ENCODE measurements at places on chromosomes 5 and 9. TPM values are rescaled to one million over a fixed set of nuclear protein-coding genes. Genes with fewer than 3 reads are reported as not detected.

The PAEP gene
- total RNA-seq, result not detected

The SUSD1 gene
- total RNA-seq, result 9.7 TPM

The SLC46A2 gene
- total RNA-seq, result not detected

The DPH7 gene
- total RNA-seq, result 57.0 TPM

The TEK gene
- not detected for total RNA-seq

The GFI1B gene
- 3.3 TPM for total RNA-seq

DNA sequence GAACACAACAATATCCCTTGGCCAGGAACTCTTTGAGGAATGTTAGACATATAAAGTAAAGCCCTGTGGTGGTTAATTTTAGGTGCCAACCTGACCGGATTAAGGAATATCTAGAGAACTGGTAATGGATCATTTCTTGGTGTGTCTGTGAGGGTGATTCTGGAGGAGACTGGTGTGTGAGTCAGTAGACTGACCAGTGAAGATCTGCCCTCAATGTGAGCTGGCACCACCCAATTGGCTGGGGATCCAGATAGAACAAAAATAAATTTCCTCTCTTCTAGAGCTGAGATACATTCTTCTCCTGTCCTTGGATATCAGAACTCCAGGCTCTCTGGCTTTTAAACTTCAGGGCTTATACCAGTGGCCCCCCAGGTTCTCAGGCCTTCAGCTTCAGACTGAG lies 56.2 kb upstream of the TNPO1 start:
- no peaks in the 10 kb centered on the region for H3K4me1 ChIP-seq
- no peak for DNase-seq
- H3K4me3 ChIP-seq, result no peak overlapping the region

DNA sequence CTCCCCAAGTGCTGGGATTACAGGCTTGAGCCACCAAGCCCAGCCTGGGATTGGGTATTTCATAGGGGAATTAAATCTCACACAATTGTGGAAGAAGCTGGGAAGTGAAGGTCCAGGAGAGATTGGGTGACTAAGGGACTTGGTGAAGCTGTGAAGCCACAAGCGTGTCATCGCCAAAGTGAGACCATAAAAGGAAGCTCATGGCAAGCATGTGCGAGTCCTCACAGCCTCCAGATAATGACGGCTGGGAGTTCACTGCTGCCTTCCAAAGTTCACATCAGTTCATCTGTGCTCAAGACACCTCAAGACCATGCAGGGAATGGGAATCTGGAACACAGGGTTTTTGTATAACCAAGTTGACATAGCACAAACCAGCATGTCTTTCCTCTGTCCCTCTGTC lies 210.6 kb downstream of the MARCHF11 start:
- no peaks in the 10 kb centered on the region for H3K36me3 ChIP-seq
- H3K4me3 ChIP-seq, result no peak overlapping the region
- no peak for DNase-seq
- H3K27me3 ChIP-seq, result no peaks in the 10 kb centered on the region
- no peak overlapping the region for H3K27ac ChIP-seq

DNA sequence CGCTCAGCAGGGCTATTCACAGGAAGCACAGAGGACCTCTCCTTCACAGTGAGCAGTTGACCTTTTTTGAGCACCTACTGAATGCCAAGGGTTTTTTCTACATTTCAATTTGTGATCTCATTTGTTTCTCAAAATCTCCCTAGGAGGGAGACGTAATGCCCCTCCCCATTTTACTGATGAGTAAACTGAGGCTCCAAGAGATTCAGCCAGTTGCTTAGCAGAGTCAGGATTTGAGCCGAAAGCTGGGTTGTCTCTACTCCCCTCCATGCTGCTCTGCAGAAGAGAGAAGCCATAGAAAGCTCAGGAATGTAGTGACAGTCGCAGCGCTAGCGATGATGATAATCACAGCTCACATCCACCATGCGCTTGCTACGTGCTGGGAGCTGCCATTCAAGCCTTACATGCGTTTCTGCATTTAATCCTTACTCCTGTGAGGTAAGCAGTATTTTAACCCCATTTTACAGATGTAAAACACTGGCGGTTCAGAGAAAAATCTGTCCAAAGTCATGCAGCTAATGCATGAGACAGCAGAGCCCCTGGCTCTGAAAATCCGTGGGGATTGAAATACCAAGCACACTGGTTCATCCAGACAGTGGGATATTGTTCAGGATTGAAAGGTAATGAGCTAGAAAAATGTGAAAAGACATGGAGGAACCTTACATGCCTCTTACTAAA lies 33.8 kb downstream of the ERGIC1 start:
- peaks cover 2% of the 10 kb centered on the region for H3K36me3 ChIP-seq
- DNase-seq, result no peak
- no peak overlapping the region for H3K27ac ChIP-seq
- no peak overlapping the region for H3K4me3 ChIP-seq
- H3K27me3 ChIP-seq, result no peaks in the 10 kb centered on the region
- no peaks in the 10 kb centered on the region for H3K4me1 ChIP-seq

DNA sequence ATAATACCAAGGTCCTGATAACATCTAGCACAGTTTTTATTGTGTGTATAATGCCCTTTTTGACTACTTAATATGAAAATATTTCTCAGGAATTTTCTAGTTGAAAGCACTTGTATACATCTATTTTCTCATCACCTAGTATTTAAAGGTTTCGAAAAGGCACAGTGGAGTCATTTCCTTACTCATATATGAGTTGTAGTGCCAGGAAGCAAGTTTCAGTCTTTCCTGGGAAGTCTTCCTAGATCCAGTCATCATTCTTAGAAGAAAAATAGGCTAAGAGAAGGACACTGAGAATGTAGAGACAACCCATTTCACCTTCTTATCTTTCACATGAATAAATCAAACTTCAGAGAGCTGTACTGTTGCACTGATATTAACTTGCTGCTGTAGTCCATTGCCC lies 70.2 kb downstream of the SLC25A46 start:
- H3K27ac ChIP-seq, result no peak overlapping the region
- H3K36me3 ChIP-seq, result no peaks in the 10 kb centered on the region

DNA sequence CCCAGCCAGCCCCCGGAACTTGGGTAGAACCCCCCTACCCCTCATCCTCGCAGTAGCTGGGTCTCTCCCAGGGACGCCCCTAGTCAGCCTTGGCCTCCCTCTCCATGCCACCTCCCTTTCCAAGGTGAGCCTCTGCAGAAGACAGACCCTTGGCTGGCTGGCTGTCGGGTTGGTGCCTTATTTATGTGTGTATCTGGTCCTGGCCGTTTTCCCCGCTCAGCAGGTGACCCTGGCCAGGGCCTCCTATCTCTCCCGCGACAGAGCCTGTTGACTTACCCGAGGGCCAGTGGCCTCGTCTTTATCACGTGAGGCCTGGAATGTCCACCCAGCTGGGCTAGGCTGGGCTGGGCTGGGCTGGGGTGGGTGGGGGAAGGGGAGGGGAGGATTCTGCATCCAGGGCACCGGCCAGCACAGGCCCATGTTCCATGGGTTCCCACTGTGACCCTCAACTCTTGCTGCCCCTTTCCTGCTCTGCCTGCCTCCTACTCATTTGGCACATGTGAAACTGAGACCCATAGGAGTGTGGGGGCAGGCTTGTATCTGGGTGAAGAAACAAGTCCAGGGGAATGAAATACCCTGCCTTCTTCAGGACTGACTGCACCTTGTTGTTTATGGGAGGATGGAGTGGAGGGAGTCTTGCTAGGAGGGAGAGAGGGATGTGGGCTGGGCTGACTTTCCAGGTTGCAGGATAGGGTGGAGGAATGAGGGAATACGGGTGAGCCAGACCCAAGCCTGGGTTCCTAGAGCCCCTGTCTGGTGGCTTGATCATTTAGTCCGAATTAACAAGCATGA lies 3.1 kb downstream of the CXXC5 start:
- no peak for DNase-seq
- H3K27ac ChIP-seq, result no peak overlapping the region
- H3K4me1 ChIP-seq, result peaks cover 45% of the 10 kb centered on the region
- no peak overlapping the region for H3K4me3 ChIP-seq
- H3K27me3 ChIP-seq, result peaks cover 10% of the 10 kb centered on the region

GRCh38 chr9:92774274-92774673 lies 9.6 kb upstream of the BICD2 start:
- no peak overlapping the region for H3K27ac ChIP-seq
- peaks cover 13% of the 10 kb centered on the region for H3K4me1 ChIP-seq
- H3K36me3 ChIP-seq, result no peaks in the 10 kb centered on the region
- no peaks in the 10 kb centered on the region for H3K27me3 ChIP-seq

- H3K36me3 ChIP-seq, result no peaks in the 10 kb centered on the region
- no peaks in the 10 kb centered on the region for H3K27me3 ChIP-seq
- no peaks in the 10 kb centered on the region for H3K4me1 ChIP-seq
- no peak for DNase-seq
Measured at GRCh38 chr9:14779566-14780022, 57.1 kb upstream of the CER1 start.

DNA sequence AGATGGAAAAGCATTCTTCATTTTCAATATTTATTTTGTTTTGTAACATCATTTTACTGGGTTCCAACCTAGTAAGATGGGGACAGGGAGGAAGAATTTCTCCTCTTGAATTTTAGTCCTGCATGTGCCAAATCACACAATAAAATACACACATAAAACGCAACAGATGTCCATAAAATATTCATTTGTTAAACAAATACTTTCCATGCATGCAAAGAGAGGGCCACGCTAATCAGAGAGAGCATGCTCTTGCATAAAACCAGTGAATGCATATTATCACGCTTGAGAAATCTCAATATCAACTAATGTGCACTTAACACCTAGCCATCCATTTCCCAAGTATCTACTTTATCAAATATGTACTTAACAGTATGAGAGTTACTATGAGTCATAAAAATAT lies 212.6 kb upstream of the TARS1 start:
- no peaks in the 10 kb centered on the region for H3K36me3 ChIP-seq
- H3K4me3 ChIP-seq, result no peak overlapping the region
- DNase-seq, result no peak
- no peak overlapping the region for H3K27ac ChIP-seq
- H3K4me1 ChIP-seq, result no peaks in the 10 kb centered on the region

GRCh38 chr9:136525207-136525606 lies 20.6 kb downstream of the NOTCH1 start:
- H3K27ac ChIP-seq, result no peak overlapping the region
- H3K4me1 ChIP-seq, result peaks cover 17% of the 10 kb centered on the region
- no peak overlapping the region for H3K4me3 ChIP-seq
- H3K27me3 ChIP-seq, result no peaks in the 10 kb centered on the region
- DNase-seq, result no peak
- no peaks in the 10 kb centered on the region for H3K36me3 ChIP-seq

GRCh38 chr5:41908374-41909079 lies 4.4 kb downstream of the RIMOC1 start:
- DNase-seq, result no peak
- no peak overlapping the region for H3K27ac ChIP-seq
- no peaks in the 10 kb centered on the region for H3K27me3 ChIP-seq
- H3K4me3 ChIP-seq, result no peak overlapping the region
- H3K4me1 ChIP-seq, result peaks cover 14% of the 10 kb centered on the region
- H3K36me3 ChIP-seq, result peaks cover 55% of the 10 kb centered on the region

- H3K4me1 ChIP-seq, result no peaks in the 10 kb centered on the region
- H3K27me3 ChIP-seq, result no peaks in the 10 kb centered on the region
- no peak for DNase-seq
- no peak overlapping the region for H3K4me3 ChIP-seq
- H3K36me3 ChIP-seq, result no peaks in the 10 kb centered on the region
Measured at GRCh38 chr5:133260715-133261114, 208.9 kb downstream of the HSPA4 start.

All from CD4-positive, CD25-positive, alpha-beta regulatory T cell (primary cell).